ENCODE measurements at places on chromosomes 4 and X. TPM values are rescaled to one million over a fixed set of nuclear protein-coding genes. Genes with fewer than 3 reads are reported as not detected.

Gene CT47B1
- total RNA-seq = not detected

Gene TECRL
- total RNA-seq = not detected

Gene POLR2B
- total RNA-seq = 62.5 TPM

Gene ADH1B
- 632 TPM for total RNA-seq

Gene GYG2
- 2.5 TPM for total RNA-seq

Gene CT45A5
- total RNA-seq = not detected

Gene GYPB
- total RNA-seq = not detected

Gene GNRHR
- not detected for total RNA-seq

Gene GABRQ
- not detected for total RNA-seq

Gene CNKSR2
- total RNA-seq = not detected

Gene FGA
- not detected for total RNA-seq

Gene DIPK2B
- 2.6 TPM for total RNA-seq

Gene TLR2
- 0.10 TPM for total RNA-seq

Gene CT45A1
- total RNA-seq = not detected

Gene ODAPH
- 0.15 TPM for total RNA-seq

Gene CSAG1
- not detected for total RNA-seq

Gene RAB33A
- 0.15 TPM for total RNA-seq

Gene ARMCX4
- 2.5 TPM for total RNA-seq

Gene PCDH19
- total RNA-seq = 0.06 TPM

Gene CCDC160
- not detected for total RNA-seq

Gene RS1
- total RNA-seq = not detected

Gene SLC25A43
- total RNA-seq = 17.2 TPM

Gene UCP1
- not detected for total RNA-seq

Gene P2RY4
- total RNA-seq = not detected

Gene PCDH7
- 30.1 TPM for total RNA-seq

Measured in cardiac ventricle fibroblast (primary cell).